Activated naive CD8-positive, alpha-beta T cell treated with anti-CD3 and anti-CD28 coated beads for 36 hours (primary cell): ENCODE measurements at places on chromosomes 5 and 9.

GRCh38 chr5:123300266-123300665, 122.9 kb downstream of the CEP120 start:
- DNase-seq: no peak

DNA sequence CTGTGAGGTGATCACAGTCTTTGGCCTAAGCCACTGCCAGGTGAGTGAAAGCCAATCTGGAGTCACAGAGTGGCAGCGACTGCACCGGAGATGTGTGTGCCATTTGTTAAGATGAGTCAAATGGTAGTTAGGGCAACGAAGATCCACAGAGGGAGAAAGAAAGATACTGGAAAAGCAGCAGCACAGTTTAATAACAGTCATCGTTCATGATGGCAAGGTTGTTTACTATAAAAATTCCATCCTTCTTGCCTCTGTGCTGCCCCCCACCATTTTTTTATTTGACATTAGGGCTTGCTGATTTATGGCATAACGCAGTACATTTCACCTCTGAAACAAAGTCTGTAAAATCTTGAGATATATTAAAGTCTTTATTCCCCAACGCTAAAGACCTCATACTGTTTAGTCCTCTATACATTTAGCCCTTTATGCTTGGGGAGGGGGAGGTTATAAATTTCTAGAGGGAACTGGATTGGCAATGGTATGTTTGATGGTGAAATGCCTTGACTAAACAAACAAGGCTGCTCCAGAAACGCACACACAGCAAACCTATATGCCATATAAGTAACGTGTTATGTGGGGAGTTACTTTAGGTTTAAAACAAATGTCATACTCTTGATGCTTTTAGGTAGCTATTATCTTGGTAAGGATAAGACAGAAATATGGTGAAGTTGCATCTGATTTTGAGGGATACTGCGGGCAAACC, 55.8 kb upstream of the ABL1 start:
- DNase-seq: no peak

GRCh38 chr9:23408874-23409273, 417.2 kb downstream of the ELAVL2 start:
- no peak for DNase-seq

GRCh38 chr5:175610381-175610780, 47.5 kb upstream of the HRH2 start:
- DNase-seq: no peak
